ENCODE measurements at places on chromosomes 12 and 14.

DNA sequence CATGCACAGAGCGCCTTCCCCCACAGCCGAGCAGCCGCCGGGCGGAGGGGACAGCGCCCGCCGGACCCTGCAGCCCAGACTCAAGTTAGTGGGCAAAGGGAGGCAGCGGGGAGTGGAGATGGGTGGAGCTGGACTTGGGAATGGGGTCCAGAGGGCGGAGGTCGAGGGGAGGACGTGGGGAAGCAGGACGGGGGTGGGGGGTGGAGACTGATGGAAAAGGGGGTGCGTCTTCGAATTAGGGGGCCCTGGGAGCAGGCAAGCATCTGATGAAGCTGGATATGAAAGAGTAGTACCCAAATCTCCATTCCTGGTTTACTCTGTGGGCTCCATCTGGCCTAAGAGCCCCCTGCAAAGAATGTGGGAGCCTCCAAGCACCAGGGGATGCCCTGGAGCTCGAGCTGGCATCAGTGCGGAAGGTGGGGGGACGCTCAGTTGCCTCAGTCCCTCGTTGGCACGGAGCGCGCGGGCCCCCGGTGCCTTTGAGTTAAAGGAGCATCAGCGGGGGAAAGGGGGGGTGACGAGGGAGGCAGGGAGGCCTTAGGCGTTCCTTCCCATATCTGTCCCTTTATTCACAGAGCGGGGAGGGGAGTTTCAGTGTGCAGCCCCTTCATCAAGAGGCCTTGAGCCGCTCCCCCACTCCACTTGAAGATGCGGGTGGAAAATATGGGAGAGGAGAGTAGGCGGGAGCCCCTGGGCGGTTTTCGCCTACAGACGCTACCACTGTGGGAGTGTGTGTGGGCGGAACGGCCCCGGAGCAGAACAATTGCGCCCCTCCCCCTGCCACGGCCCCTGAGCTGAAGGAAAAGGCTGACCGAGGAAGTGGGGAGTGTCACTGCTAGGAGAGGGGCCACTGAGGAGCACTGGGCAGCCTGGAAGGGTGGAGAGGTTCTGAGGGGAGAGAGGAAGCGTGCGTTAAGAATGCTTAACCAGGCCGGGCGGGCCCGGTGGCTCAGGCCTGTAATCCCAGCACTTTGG is 644 bp downstream of the NAB2 start:
- peak; percentile 56 for DNase-seq

DNA sequence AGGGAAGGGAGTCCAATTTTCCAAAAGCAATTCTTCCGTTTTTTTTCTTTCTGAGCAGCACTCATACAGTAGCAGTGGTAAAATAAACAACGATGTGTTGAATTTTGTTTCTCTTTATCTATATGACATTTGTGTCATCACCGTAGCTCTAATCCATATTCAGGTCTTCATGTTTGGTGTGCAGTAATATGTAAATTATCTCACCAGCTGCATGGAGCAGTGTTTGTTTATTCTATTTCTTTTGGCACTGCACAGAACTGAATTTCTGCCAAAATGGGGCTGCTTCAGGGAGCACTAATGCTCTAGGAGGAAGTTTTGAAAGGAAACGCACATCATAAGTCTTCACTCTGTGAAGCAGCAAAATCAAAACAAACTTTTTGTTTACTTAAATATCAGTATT is 130.0 kb upstream of the NPAS3 start:
- no peak for DNase-seq

DNA sequence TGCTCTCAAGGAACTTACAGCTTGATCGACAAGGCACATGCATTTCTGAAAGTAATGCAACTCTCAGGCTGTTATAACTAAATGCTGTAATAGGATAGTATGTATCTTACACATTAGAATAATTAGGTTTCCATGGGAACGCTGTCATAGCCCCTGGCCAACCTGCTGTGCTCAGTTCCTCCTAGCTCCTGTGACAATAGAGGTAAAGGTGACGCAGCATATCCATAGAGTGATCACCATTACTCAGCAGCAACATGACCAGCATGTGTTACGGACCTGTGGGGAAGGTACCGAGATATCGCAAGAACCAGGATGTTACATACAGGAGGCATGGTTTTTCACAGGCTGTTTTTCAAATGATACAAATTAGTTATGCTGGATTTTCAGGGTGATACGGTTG is 150.7 kb downstream of the CAND1 start:
- DNase-seq: no peak

- DNase-seq: no peak
Observed at GRCh38 chr14:68574906-68575305, 218.0 kb downstream of the ZFP36L1 start.

GRCh38 chr12:121005346-121005815 is 10.9 kb downstream of the C12orf43 start:
- peak; percentile 37 for DNase-seq

DNA sequence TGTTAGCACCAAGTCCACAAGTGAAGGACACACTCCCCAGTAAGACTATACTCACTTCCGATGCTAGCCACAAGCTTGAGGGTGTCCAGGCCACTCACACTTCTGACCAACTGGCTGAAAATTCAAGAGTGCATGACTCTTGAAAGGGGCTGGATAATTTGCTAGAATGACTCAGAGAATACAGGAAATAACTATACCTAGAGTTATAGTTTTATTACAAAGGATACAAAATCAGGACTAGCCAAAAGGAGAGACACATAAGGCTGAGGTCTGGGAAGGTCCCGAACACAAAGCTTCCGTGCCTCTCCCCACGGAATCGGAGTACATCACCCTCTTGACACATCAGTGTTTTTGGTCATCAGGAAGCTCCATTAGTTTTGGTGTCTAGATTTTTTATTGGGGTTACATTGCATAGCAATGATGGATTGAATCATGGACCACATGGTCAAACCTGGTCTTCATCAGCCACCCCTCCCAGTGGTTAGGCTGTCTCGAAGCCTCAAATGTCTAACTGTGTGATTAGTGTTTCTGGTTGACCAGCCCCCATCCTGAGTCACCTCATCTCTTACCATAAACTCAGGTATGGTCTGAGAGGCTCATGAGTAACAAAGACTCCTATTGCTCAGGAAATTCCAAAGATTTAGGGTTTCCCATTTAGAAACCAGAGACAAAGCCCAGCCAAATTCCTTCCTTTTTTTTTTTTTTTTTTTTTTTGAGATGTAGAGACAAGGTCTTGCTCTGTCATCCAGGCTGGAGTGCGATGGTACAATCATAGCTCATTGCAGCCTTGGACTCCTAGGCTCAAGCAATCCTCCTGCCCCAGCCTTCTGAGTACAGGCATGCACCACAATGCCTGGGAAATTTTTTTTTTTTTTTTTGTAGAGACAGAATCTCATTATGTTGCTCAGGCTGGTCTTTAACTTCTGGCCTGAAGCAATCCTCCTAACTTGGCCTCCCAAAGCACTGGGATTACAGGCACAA is 472.0 kb upstream of the TBX3 start:
- DNase-seq: peak; percentile 84

DNA sequence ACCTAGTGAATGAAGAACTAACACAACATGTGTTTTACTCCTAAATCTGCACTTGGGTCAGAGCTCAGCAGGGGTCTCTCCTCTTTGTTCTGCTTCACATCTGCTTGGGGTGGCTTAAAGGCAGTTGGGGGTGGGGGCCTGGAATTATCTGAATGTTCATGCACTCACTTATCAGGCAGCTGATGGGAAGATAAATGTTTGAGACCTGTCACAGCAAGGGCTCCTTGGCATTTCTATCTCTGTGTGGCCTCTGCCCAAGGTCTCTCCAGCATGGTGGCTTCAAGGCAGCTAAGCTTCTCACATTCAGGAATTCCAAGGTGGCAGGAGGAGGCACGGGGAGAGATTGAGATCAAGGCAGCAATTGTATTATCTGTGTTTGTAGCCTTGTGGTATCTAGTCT is 6.4 kb upstream of the HMGA2 start:
- DNase-seq: no peak

- DNase-seq: no peak
Observed at GRCh38 chr14:22883173-22883976, at the start of gene REM2. Gene REM2, plus strand, starts transcription at chr14:22883222. Its CDS starts 66 bp downstream, at chr14:22883288.

GRCh38 chr12:123111498-123112165 is 39.3 kb downstream of the PITPNM2 start:
- DNase-seq: no peak

GRCh38 chr14:101634850-101635748 is 73.8 kb downstream of the DIO3 start:
- DNase-seq: no peak

All from urothelium cell line (cell line).